ENCODE measurements at places on chromosomes 5 and 9.
A peak's percentile ranks its signal among the peaks of the same experiment; 100 is the strongest.

DNA sequence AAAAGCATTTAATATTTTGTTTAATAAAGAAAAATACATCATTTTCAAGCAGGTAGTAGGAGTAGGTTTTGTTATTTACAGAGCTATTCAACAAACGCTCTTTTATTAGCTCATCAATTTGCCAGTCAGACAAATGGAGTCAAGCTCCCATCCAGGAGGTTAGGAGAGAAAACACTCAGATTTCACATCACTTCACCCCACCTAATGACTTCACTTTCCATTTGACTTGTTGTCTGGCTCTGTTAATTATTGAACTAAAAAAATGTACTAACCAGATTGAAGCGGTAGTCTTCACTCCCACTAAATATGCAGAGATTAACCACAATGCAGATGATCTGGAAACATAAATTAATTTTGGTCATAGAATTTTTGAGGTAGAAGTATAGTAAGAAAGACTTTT is 193.6 kb upstream of the VCAN start:
- no peak for DNase-seq

DNA sequence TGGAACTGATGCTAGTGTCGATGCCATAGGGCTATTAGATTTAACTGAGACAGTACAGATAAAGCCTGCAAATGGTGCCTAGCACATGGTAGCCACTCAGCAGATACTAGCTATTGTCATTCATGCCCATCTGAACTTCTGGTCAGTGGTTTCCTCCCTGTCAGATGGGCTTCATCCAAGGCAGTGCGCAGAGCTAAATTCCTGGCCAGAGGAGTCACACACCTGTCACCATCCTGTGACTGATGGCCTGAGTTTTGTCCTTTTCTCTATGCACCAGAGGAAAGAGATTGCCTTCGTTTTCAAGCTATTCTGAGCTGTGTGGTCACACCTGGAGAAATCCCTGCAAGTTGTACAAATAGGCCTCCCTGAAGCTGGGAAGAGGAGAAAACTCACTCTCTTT is 34.7 kb downstream of the MSX2 start:
- DNase-seq = no peak

DNA sequence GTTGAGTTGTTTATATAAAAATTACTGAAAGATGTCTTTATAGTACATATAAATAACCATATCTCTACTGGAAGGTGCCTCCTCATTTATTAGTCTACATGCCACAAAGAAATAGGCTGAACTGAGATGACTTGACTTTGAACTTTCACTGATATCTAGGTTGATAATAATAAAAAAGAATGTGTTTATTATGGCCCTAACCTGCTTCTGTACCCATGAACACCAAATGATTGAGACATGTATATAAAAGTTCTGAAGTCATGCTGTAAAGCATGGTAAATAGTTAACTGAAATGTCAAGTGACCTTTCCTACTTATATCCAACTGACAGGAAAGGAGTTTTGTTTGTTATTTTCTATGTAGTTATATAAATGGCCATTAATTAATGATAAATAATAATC is 33.2 kb upstream of the GRAMD2B start:
- DNase-seq = no peak

GRCh38 chr9:89533411-89534095 is 35.6 kb upstream of the SEMA4D start:
- peak; percentile 54 for DNase-seq

- DNase-seq = no peak
Measured at GRCh38 chr5:65050140-65050539, 281.4 kb downstream of the CWC27 start.

DNA sequence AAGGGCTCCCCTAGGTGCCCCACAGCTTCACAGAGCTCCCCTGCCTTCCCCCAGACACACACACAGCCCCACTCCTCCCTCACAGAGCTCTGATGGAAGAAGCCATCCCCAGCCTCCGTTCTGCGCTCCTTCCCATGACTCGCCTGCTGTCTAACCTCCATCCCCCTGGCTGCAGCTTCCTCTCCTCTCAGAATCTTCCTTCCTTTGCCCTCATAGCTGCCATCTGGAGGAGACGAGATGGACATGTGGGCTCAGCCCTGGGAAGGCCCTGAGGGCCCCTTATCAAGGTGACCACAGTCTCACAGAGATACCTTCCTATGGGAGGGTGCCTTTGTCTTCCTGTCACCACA is 94.3 kb downstream of the PCDH1 start:
- DNase-seq = peak; percentile 47

DNA sequence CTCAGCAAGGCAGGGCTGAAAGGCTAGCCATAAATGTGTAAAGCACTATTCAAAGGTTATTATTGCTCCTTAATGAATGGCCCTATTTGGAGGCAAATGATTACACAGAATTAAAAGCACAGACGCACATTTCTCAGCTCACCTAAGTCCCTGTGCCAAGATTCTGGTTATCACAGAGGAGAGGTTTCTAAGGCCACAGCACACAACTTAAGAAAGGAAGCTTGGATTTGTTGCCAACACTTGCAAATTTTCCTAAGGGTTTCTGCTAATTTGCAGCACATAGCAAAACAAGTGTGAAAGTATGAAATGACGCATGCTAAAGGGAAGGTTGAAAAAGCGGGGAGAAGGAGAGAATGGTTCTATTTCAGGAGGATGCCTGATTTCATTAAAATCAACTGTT is 834.1 kb upstream of the C9orf72 start:
- DNase-seq = no peak

DNA sequence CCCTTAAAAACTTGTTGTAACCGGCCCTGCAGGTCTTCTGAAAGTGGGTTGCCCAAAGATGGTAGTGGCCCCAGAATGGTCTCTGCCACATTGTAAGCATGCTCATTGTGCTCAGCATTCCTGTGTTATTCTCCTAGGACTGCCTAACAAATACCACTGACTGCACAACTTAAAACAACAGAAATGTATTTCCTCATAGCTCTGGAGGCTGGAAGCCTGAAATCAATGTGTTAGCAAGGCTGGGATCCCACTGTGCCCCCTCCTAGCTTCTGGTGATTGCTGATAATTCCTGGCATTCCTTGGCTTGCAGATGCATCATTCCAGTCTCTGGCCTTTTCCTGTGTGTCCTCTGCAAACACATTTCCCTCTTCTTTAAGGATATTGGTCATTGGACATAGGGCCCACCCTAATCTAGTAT is 3.4 kb upstream of the GCNT4 start:
- peak; percentile 96 for DNase-seq

DNA sequence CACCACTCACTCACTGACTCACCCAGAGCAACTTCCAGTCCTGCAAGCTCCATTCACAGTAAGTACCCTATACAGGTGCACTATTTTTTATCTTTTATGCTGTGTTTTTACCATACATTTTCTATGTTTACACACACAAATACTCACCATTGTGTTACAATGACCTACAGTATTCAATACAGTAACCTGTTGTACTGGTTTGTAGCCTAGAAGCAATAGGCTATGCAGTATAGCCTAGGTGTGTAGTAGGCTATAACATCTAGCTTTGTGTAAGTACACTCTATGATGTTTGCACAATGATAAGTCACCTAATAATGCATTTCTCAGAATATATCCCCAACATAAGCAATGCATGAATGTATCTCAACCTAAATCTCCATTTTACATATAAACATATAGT is 541.1 kb downstream of the NR2F1-AS1 start:
- no peak for DNase-seq

- DNase-seq = no peak
Measured at GRCh38 chr5:58201922-58202648, 257.8 kb downstream of the PLK2 start.

DNA sequence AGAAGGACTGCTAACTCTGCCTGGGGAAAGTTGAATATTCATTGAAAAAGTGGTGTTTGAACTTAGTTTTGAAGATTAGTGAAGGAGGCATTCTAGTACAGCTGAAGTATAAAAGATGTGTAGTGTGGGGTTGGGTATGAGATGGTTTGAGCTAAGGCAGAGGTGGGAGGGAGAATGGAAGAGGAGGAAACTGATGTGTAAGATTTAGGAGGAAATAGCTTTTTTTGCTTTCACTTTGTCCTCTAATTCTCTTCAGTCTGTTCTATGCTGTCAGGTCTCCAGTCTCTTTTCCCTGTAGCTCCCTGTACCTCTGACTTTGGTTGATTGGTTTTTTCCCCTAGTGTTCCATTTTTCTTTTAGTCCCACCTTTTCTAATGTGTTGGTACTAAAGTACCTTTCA is 9.0 kb downstream of the CREBRF start:
- DNase-seq = no peak

DNA sequence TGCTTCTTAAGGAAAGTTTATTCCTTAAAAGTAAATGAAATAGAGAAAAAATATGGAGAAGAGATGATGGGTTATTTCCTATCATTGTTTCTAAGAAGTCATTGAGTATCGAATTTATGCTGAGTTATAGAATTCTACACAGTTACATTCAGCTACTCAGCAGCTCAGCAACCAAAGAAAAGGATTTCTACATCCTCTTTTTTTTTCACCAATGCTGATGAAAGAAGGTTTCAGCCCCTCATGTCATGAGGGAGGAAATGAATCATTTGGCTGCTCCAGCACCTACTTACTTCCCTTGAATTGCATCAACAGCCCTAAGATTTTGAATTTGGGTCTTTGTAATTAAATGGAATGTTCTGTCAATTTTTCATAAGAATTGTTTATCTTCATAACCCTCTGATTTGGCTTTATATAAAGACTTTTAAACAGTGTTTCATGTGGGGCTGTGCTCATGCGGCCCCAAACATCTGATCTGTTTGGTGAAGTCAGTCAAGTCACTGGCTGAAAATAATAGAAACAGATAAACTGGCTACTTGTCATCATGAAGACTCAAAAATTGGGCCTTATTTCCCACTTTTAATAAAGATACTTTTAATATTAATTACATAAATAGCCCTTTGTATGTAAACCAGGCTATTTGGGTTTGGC is 18.5 kb upstream of the SNX2 start:
- no peak for DNase-seq

GRCh38 chr5:78295035-78295961 is 800 bp upstream of the AP3B1 start:
- peak; percentile 26 for DNase-seq

- no peak for DNase-seq
Measured at GRCh38 chr5:91417219-91417618, 34.1 kb upstream of the ARRDC3 start.

DNA sequence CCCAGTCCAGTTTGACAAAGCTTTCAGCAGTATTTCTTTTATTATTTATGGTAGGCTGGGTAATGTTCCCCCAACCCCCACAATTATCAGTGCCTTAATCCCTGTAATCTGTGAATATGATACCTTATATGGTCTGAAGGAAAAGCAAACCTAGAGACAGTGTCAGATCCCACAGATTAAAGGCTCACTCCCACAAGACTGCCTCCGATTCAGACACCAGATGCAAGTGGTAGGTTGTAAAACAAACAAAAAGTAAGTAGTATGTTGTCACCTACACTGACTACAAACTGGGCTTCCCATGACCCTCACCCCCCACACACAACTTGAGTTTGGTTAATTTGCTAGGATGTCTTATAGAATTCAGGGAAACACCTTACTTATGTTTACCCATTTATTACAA is 201.2 kb downstream of the NSG2 start:
- no peak for DNase-seq

DNA sequence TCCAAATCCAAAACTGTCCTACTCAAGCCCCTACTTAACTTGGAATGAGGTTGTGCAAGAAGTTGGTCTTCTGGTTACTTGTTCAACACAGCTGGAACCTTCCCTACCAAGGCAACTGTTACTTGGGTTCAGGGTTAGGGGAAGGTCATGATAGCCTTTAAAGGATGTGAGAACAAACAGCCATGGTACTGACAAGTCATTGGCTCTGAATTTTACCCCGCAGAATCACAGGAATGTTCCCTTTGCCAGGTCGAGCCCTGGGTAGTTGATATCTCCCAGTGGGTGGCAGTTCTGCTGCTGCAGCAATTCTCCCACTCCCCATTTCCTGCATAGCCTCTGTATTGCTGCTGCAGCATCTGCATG is 396.1 kb upstream of the MPDZ start:
- DNase-seq = no peak

- no peak for DNase-seq
Measured at GRCh38 chr5:121731377-121731776, 120.3 kb upstream of the FTMT start.

- DNase-seq = no peak
Measured at GRCh38 chr5:1522601-1523479, 920 bp downstream of the LPCAT1 start.

- no peak for DNase-seq
Measured at GRCh38 chr5:98144116-98144515, 629.3 kb upstream of the RGMB start.
